Pericardium fibroblast (primary cell): ENCODE measurements at places on chromosomes 2 and 18. TPM values are rescaled to one million over a fixed set of nuclear protein-coding genes. Genes with fewer than 3 reads are reported as not detected.

Gene TRAF3IP1
- 7.6 and 12.4 TPM in 2 replicates for total RNA-seq

Gene ADAM23
- 1.1 and 1.5 TPM in 2 replicates for total RNA-seq

Gene OSBPL1A
- 51.6 and 57.1 TPM in 2 replicates for total RNA-seq

Gene ATP6V1B1
- 0.51 and 0.93 TPM in 2 replicates for total RNA-seq

Gene ASB18
- total RNA-seq, result not detected in 2 replicates
